CD4-positive, alpha-beta T cell (primary cell): ENCODE measurements at places on chromosomes 7 and 10.

DNA sequence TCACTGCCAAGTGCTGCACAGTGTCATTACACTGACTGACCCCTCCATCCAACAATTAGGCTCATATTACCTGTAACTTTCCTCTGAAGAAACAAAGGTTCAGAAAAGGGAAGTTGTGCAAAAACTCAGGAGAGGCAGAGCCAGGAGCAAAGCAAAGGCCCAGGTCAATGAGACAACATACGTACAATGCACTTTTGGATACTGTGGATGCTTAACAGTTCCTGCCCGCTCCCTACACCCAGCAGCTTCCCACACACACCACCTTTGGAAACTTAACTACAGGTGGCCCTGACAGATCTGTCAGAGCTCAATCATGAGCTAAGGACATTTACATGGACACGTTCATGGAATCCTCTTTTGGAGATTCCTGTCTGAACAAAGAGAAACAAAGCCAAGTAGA is 515.9 kb downstream of the GRID1 start:
- no peak for DNase-seq

DNA sequence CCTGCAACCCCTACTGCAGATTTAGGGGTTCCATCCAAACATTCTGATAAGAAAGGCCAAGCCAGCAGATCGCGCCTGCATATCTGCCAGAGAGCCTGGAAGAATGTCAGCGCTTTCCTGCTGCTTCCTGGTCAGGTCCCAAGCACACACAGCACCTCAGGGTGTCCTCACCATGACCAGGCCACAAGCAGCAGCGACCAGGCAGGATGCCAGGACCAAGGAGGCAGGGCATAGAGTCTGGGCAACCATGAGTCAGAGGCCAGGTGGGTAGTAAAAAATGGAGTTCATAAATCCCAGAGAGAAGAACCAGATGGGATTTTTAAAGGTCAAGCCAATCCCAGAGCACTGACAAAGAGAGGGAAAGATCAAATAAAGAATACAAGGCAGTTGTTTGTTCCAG is 5.5 kb upstream of the FAM131B start:
- DNase-seq, result no peak

GRCh38 chr7:64581926-64582894 is 19.3 kb upstream of the ZNF680 start:
- no peak for DNase-seq

DNA sequence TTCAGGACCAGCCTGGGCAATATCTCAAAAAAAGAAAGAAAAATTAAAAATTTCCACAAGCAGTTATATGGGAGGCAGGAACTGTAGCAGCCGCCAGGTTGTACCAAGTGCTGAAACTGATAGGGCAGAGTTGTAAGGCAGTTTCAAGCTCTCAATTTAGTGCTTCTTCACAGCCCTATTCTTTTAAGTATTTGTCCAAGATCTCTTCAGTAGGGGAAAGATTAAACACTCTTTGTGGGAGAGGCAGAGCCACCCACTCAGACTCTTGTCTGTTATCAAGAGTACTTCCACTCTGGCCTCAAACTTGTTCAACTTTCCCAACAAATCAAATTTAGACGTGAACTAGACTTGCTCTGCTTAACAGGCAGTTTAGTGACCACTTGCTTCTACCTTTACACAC is 228.7 kb downstream of the REEP3 start:
- DNase-seq, result no peak

DNA sequence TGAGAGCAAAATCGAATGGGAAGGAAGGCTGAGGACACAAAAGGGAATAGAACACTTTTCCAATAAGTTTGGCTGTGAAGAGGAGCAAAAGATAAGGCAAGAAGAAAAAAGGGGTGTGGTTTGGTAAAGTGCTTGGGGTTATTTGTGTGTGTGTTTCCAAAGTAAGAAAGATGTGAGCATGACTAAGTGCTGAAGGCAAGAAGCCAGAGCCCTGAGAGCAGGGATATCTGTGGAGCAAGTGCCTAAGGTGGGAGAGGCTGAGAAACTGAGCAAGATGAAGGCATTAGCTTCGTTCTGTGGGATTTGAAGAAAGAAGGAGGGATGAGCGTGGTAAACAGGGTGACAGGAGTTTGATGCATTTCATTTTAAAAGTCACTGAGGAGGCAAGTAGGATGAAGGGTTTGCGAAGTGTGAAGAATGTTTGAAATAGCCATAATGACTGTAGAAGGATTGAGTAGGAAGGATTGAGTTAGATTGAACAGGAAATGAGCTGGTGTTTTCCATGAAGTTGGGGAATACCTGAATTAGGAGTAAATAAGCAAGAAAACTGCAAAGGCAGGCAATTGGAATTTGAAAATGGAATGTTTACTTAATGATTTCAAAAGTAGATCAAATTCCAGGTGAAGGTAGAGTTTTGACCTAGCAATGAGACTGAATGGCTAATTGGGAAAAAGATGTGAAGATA is 19.9 kb upstream of the SP4 start:
- DNase-seq, result no peak
